ENCODE measurements at places on chromosomes 5 and 9.

- DNase-seq = no peak
These were observed 61.3 kb upstream of the IQGAP2 start for GRCh38 chr5:76341651-76342334.

DNA sequence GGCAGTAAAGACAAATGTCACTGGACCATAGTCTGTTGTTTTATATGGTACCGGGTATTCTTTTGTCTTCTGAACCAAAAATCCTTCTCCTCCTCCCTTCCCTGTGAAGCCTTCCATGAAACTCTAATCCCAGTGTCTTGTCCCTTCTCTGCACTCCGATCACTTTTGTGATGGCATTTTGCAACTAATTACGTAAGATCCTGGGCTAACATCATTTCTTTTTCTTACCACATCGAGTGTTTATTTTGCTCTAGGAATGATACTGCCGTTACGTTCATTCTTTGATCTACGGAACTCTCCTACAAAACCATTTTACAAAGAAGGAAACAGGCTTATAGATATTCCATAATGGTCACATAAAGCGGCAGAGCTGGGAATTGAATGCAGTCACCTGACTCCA lies 33.7 kb downstream of the SNX18 start:
- DNase-seq = no peak

- DNase-seq = no peak
These were observed 89.0 kb upstream of the IRX2 start for GRCh38 chr5:2840372-2840915.

DNA sequence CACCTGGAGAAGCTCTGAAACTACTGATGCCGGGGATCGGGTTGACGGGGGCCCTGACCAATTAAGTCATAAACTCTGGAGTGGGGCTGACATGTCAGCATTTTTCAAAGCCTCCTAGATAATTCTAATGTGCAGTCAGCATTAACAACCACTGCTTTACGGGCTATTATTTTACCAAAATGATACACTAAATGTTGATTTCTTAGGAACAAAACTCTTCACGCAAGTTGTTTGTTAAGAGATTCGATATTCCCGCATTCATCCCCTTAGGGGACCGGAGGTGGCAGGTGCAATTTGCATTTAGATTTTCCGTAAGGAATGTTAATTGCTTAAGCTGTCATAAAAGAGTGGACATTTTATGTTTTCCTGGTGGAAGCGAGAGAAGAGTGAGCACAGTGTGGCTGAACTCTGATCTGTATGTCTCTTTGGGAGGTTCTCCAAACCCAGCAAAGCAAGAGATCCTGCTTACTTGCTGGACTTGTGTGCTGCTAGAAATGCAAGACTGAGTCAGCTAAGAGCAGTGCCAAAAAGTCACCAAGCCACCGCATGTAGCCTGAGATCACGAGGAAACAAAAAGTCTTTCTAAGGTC lies 77.6 kb downstream of the UGCG start:
- DNase-seq = no peak

GRCh38 chr9:1429297-1429696 lies 379.1 kb downstream of the DMRT2 start:
- no peak for DNase-seq

DNA sequence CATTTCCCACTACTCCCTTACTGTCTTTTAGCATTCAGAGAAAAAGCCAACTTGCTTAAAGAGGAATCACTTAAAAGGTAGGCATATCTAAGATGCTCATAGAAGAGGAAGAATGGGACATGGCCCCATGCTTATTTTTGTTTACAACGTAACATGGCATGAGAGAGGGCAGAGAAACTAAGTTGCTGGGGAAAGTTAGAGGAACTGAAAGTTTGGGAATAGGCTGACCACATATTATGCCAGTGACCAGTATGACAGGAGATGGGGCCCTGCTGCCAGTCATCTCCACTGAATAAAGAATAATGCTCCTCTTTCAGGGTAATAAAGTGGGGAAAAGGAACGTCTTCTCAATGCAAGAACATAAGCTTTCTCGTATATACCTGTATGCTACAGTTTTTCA lies 1.9 kb downstream of the PLPP6 start:
- no peak for DNase-seq

- no peak for DNase-seq
These were observed 194.8 kb upstream of the SLC30A5 start for GRCh38 chr5:68898951-68899471.

DNA sequence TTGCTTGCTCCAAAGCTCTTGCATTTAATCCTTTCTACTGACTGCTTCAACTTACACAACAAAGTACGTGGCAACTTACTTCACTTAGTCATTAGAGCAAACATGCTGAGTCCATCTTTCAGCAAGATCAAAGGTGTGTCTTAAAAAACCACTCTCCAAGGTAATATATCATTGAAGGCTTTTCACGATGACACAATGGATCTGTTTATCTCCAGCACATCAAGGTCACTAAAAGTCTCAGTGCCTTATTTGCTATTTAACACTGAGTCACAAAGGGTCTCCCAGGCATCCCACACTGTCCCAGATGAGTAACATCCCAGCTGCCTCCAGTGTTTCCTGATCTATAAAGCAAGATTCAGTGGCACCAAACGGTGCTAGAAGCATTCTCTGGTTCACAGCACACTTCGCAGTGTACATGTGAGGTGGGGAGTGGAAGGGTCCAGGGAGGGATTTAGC lies 3.7 kb upstream of the CLK4 start:
- no peak for DNase-seq

- no peak for DNase-seq
These were observed at the start of gene ADRA1B for GRCh38 chr5:159915904-159916840. Gene ADRA1B, plus strand, starts transcription at chr5:159916482. Its CDS starts 424 bp downstream, at chr5:159916906.

DNA sequence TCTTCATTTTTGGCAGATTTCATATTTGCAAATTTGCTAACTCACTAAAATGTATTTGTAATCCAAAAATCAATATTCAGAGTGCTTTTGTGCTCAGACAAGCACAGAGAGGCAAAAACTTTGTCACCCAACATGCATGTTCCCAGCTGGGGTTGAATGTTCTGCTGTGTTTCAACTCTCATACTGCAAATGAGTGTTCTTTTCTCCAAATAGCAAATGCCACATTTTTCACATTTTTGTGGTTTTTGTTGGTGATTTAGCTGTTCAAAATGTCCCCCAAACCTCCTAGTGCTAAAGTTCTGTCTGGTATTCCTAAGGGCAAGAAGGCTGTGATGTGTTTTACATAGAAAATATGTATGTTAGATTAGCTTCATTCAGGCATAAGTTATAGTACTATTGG lies 87.3 kb upstream of the PCSK5 start:
- no peak for DNase-seq

DNA sequence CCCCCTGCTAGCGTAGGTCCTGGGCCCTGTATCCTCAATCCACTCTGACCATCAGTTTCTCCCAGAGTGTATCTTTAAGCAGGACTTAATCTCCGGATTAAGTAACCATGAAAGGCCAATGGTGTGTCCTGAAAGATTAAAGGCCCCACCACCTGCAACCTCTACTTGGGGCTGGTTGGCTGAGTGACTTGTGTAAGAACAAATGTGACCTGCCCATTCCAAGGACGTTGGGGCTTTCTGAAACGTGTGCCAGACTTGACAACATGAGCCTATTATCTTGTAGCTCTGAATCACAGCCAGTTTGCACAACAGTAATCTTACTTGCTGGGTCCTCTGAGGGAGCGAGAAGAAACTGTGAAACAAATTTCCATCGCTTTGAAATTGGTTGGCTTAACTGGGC lies 3.1 kb upstream of the PRELID2 start:
- DNase-seq = no peak

DNA sequence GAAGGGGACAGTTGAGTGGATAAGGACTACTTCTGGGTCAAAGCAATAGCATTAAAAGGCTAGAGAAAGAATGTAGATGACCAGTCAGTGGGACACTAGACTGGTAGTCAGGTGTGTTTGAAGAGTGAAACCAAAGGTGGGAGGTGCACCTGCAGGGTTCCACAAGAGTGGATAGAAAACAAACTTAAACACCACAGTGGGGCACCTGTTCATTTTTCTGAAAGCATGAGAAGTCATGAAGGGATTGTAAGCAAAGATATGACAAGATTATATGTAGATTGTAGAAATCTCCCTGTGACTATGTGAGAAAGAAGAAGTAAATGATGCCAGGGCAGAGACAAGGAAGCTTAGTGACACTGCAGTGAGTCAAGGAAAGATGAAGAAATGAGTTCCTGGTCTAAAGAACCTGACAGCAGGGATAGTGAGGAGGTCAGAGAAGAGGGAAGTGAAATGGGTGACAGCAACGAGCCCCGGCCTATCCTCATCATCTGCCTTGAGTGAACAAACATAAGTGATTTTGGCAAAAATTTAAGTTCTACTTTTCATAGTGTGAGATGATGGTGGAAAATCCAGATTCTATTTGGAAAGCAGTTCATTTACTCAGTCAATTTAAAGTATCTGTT lies 296.9 kb downstream of the TLE4 start:
- DNase-seq = no peak
